ENCODE measurements at places on chromosomes 5 and 9.

DNA sequence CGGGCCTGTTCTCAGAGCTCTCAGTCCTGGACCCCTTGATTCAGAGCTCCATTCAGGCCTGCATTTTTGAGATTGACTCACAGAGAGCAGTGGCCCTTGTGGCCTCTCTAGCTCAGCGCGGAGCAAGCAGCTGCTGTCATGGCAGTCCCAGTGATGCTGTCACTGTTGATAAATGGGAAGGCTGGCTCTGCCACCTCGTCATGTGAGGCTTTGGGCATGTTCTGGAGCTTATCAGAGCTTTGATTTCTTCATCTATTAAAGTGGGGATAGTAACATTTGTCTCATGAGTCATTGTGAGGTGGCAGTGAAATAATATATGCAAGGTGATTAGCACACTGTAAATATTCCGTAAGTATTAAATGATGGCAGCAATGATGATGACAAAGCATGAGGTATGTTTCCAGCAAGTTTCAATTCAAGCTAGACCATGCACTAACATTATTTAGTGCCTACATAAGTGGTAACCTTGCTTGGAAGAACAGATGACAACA is 126.4 kb upstream of the CXCL14 start:
- DNase-seq: no peak

DNA sequence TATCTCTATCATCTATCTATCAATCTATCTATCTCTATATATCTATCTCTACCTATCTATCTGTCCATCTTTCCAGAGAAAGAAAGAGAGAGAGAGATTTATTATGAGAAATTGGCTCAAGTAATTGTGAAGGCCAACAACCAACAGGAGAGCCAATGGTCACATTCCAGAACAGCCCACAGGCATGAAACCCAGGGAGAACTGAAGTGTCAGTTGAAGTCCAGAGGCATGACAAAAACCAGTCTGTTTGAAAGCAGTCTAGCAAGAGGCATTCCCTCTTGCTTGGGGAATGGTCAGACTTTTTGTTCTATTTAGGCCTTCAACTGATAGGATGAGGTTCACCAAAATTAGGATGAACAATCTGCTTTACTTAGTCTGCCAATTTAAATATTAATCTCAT is 87.6 kb upstream of the PLCXD3 start:
- DNase-seq: no peak

DNA sequence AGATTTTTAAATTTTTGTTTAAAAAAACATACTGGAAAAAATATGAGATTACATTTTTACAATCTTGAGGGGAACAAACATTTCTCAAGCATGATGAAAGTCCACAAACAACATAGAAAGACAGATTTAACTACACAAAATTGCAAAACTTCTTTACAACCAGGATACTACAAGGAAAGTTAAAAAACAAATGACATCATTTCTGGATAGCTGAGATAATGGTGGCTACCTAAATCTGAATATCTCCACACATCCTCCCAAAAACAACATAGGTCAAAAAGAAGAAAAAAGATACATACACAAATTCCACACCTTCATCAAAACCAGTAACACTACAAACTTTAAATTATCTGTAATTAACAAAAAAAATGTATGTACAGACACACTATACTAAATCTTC is 120.8 kb upstream of the TNPO1 start:
- no peak for DNase-seq

GRCh38 chr5:176781054-176781375 is 29.3 kb upstream of the UNC5A start:
- no peak for DNase-seq
